LHCN-M2 (cell line): ENCODE measurements at places on chromosomes 6 and 20. TPM values are rescaled to one million over a fixed set of nuclear protein-coding genes. Genes with fewer than 3 reads are reported as not detected.

FAM217A gene
- not detected in 2 replicates for total RNA-seq

DNA sequence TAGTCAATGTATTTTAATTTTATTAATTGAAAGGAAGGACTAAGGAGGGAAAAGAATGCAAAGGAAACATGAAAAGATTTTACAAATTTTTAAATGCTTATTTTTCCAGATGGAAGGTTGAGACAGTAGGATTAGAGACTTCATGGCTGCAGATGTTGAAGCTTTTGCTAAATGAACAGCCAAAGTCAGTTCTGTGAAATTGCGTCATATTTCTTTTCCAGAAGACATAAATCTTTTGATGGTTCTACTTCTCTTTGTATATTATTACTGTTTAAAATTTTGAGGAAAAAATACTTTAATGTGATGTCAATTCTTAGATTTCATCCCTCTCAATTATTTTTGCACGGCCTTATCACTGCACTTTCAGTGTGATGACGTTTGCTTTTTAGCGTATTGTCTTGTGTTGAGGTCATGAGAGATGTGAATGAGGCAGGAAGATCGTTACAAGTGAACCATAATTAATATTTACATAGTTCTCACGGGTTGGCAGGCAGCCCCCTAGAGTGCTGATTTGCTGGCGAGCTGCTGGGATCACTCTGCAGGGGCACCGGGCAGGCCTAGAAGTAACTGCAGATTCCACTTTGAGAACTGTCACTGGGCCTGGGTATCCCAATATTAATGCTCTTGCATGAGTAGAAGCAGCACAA is 158.1 kb downstream of the TBXT start:
- no peak for DNase-seq

APOM gene
- total RNA-seq = 3.9 and 4.4 TPM in 2 replicates

- no peak for DNase-seq
Measured at GRCh38 chr6:147693181-147693580, 184.7 kb downstream of the SAMD5 start.

GRCh38 chr20:55353206-55353605 is 652.1 kb downstream of the CBLN4 start:
- no peak for DNase-seq

FAM184A gene
- 0.29 and 0.51 TPM in 2 replicates for total RNA-seq

GRCh38 chr6:146957181-146958093 is 246.8 kb upstream of the STXBP5 start:
- no peak for DNase-seq
